Lung (tissue), 17 donors: ENCODE measurements at places on chromosomes 5 and 9.
A peak's percentile ranks its signal among the peaks of the same experiment; 100 is the strongest.

DNA sequence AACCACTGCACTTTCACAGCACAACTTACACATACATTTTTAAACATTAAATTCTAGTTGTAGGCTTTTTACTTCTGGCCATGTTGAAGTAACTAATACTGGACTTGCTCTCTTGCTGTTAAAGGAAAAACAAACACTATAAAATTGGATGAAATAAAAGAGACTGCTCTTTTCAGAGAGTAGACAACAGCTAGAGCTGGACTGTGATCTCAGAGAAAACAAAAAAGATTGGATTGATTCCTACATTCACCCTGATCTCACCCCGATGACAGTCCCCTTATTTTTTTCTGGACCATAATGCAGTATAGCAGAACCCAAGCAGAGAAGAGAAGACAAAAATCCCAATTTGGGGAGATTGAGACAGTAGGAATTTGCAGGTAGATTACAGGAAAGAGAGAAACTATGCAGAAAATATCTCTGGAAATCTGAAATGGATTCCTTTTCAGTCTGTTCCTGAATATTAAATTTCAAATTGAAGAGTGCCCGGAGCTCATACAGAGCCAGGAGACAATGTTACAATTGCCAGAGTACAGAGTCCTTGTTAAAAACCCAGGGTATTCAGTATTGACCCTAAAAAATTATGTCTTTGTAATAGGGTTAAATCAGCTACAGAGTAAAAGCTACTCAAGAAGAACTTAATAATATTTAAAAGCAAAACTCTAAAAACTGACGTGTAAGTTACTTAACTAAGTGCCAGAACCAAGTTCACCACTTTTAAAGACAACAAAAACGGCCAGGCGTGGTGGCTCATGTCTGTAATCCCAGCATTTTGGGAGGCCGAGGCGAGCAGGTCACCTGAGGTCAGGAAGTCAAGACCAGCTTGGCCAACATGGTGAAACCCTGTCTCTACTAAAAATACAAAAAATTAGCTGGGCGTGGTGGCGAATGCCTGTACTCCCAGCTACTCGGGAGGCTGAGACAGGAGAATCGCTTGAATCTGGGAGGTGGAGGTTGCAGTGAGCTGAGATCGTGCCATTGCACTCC lies 208.6 kb downstream of the MPDZ start:
- DNase-seq, result no peak

- DNase-seq, result peak; percentile 89
These were observed 24.9 kb downstream of the PCDHGC5 start for GRCh38 chr5:141513627-141514329.

DNA sequence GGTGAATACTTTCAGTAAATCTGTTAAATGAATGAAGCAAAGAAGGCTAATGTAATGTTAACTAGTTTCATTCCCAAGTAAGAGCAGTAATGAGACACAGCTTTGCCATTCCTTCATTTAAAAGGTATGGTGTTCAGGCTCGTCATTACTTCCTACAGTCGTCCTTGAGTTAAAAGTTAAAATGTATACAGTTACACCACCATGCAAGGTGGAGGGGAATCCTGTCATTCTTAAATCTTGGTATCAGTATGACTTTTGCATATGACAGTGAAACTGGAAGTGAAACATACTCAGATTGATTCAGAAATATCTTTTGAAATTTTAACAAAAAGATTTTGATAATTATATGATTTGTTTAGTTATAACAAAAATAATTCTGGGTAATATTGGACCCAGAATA lies 25.9 kb downstream of the MTRR start:
- no peak for DNase-seq

GRCh38 chr5:54206580-54207229 lies 103.7 kb downstream of the ARL15 start:
- no peak for DNase-seq

GRCh38 chr9:71364186-71364955 lies 242.9 kb upstream of the TRPM3 start:
- DNase-seq, result no peak

- DNase-seq, result peak; percentile 79
These were observed 616 bp downstream of the RNF130 start for GRCh38 chr5:180070756-180071530.

GRCh38 chr5:132394667-132395259 lies 25.3 kb downstream of the SLC22A5 start:
- no peak for DNase-seq

DNA sequence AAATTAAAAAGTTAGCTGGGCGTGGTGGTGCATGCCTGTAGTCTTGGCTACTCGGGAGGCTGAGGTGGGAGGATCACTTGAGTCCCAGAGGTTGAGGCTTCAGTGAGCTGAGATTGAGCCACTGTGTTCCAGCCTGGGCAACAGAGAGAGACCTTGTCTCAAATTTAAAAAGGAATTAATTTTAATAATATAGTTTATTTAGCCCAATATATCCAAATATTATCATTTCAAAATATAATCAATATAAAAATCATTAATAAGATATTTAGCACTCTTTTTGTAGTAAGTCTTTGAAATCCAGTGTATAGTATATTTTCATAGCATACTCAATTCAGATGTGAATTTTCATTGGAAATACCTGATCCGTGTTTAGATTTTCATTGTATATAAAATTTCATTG lies 43.2 kb upstream of the ORM1 start:
- no peak for DNase-seq

DNA sequence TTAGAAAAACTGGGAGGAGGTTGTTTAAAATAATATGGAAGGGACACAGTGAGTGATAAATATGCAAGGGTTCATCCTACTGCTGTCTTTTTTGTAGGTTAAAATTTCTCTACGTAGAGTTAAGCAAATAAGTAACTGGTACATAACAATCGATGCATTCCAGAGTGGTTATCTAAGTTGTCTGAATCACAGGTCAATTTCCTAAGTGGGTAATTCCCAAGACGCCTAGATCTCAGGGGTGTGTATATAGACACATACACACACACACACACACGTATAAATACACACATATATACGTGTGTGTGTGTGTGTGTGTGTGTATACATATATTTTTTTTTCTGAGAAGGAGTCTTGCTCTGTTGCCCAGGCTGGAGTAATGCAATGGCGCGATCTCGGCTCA lies 22.3 kb downstream of the CAAP1 start:
- no peak for DNase-seq

GRCh38 chr5:94793816-94794198 lies 175.3 kb downstream of the SLF1 start:
- no peak for DNase-seq

DNA sequence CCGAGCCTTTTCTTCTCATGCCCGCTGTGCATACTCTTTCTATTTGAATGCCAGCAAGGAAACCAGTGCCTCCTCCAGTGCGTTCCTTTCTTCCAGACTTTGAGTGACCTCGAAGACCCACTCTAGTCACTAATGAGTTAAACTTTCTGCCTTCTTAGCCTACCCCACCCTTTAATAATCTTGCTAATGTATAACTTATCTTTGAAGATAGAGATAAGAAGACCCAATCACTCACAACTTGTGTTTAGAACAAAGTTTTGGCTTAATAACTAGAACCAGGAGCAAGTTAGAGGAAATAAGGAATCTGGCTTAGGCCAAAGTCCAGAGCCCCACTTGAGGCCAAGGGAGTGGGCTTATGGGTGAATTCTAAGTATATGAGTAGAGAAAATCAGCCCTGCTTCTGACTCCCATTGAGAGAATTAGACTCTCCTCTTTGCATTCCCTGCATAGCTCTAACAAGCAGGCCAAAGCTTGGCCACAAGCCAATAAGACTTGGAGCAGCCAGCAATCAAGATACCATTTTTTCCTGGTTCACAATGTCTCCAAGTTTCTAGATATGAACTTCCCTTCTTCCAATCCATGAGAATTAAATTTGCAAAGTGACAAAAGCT lies 181.5 kb upstream of the PIK3R1 start:
- peak; percentile 84 for DNase-seq

DNA sequence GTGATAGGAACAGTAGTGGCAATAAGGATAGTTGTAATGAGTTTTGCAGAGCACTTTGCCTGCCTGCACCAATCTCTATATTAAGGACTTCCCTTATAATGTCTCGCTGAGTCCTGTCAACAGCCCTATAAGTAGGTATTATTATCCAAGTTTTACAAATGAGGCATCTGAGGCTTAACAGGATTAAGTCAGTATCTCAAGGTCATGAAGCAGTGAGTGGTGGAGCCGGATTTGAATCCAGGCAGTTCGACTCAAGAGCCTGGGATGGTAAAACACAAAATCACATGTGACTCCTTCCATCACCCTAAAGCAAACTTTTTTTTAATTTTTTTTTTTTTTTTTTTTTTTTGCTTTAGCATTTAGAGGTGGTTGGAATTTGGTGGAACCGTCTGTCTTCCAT lies 59.0 kb upstream of the RARS1 start:
- no peak for DNase-seq

DNA sequence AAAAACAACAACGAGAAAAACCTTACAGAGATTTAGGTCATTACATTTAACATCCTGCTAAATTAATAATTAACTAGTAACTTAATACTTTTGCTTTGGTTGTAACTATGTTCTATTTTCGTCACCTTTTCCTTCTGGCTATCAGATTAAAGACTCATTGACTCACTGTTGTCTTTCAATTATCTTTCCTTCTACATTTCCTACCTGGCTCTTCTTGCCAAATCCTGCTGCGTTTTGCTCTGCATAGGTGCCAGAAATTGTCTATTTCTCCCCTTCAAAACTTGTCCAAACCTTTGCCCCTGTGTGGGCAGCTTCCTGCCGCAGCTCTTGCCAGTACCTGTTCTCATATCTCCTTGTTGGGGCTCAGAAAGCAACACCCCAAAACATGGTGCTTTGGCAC lies 235.5 kb upstream of the ZNF608 start:
- DNase-seq, result no peak

DNA sequence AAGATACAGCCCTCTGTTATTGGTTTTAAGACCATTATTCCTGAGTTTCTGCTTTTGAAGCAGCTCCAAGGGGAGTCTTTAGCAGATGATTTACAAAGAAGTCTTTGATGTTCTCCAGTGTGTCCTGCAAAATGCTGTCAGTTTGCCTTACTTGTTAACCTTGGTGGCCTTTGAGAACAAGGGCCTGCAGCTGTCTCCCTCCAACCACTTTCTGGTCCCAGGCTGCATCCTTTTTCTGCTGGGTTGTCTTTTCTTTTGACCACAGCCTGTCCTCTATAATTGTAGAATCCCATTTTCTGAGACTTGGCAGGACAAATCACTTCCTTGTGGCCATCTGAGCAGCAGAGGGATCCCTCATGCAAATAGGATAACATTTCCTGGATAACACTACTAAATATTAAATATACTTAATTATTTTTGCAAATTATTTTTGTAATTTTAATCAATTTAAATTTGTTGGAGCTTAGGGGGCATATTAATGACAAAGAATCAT lies 281.4 kb downstream of the DMRT2 start:
- DNase-seq, result no peak

- no peak for DNase-seq
These were observed 172.9 kb upstream of the PPP1R26 start for GRCh38 chr9:135306699-135307098.

- peak; percentile 49 for DNase-seq
These were observed 3.8 kb downstream of the ZNF618 start for GRCh38 chr9:113879911-113880310.

- no peak for DNase-seq
These were observed 476.6 kb upstream of the WWC1 start for GRCh38 chr5:167814828-167815227.

GRCh38 chr9:110687497-110687896 lies 18.9 kb downstream of the MUSK start:
- no peak for DNase-seq

DNA sequence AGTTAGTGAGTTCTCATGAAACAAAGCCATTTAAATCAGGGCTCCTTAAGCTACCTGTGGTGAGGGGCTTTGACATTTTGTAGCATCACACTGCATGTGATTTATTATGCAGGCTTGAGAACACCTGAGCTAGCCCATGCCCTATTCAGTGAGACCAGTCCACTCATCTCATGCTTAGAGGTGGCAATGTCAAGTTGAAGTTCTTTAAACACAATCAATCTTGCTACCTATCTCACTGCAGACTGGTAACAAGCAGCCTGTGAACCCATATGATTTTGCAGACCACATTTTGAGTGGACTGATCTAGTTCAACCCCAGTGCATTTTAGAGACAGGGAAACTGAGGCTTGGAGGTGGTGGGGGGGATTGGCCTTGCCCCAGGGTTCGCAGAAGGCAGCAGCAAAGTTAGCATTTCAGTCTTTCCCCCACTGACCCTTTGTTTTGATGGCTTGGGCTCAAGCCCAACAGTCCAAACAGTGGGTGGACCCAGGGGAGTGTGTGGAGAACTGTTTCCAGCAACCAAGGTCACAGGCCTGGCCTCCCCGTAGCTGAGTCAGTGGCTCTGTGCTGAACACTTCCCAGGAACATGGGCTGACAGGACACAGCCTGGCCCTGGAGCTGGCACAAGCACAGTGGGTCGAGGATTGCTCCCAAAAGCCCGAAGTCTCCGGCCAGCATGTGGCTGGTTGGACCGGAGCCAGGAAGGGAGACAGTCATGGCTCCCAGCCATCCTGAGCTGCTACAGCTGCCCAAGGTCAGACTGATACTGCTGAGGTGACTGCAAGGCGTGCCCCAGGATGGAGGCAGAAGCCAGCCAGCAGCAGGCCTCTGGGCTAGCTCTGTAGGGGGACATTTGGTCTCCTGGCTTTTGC lies 95.3 kb downstream of the RGS3 start:
- DNase-seq, result peak; percentile 79

DNA sequence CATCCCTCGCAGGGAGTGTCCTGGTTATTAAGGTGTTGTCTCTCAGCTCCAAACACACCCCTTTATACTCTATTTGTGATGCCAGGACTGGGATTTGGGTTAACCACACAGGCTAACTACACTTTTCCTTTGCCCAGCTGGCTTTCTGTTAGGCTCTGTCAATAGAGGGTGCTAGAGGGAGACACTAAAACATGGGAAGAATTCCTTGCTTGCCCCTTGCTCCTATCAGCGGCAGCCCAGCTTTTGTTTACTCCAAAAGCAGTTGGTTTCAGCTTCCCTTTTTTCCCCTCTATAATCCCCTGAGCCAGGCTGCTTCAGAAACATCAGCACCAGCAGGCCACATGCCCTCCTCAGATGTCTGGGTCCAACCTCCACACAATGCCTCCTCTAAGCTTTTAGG lies 297.1 kb downstream of the KCTD16 start:
- peak; percentile 38 for DNase-seq

- DNase-seq, result no peak
These were observed 157.1 kb upstream of the CDH6 start for GRCh38 chr5:31036411-31036810.

GRCh38 chr5:101675510-101676219 lies 620.4 kb downstream of the SLCO4C1 start:
- no peak for DNase-seq

DNA sequence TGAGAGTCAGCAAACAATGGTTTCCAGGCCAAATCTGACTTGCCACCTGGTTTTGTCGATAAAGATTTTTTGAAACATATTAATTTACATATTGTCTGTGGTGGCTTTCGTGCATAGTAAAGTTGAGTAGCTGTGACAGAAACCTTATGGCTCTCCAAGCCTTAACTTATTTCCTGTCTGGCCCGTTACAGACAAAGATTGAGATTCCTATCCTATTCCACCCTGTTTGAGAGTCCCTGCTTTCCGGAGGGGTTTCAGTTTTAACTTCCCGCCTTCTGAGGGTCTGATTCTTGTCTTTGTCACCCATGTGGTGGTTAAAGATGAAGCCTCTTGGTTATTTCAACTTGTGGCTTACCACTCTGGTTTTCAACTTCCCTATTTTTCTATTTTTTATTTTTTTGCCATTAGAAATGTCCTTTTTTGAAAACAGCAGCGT lies 11.4 kb downstream of the OTULIN start:
- no peak for DNase-seq
